ENCODE measurements at places on chromosomes 11 and 22.

- DNase-seq: no peak
Measured at GRCh38 chr22:17780116-17780740, 6.0 kb upstream of the BID start.

GRCh38 chr22:17921871-17922821 is 102.2 kb downstream of the MICAL3 start:
- DNase-seq: no peak

DNA sequence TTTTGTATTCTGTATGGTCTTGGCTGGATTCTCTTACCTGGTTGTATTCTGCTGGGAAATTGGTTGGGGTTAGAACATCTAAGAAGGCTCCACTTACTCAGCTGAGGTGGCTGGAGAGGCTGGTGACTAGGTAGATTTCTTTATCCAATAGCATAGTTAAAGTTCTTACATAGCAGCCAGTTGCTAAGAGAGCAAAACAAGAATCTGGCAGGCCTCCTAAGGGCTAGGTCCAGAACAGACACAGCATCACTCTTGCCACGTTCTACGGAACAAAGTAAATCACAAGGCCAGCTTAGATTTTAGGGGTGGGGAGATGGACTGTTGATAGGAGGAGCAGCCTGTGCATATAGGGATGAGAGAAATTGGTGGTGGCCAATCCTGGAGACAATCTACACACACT is 141.3 kb upstream of the CCDC90B start:
- no peak for DNase-seq

DNA sequence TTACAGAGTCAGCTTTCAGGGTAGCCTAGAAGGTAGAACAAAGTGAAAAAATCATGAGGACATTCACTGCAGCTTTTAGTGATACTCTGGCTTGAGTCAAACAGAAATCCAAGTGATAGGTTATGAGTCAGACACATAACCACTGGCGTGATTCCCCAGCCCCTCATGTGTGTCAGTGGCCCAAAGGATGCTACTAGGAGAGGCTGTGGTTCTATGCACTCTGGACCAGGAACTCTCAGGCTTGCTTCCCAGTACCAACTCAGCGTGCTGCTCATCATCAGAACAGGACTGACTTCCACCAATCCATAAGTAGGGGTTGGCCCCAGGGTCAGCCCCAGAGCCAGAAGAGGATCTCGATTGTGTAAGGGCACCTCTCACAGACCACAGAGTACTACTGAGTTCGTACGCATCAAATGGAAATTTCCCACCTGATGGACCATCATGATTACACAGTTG is 116.8 kb downstream of the MED15 start:
- DNase-seq: no peak

DNA sequence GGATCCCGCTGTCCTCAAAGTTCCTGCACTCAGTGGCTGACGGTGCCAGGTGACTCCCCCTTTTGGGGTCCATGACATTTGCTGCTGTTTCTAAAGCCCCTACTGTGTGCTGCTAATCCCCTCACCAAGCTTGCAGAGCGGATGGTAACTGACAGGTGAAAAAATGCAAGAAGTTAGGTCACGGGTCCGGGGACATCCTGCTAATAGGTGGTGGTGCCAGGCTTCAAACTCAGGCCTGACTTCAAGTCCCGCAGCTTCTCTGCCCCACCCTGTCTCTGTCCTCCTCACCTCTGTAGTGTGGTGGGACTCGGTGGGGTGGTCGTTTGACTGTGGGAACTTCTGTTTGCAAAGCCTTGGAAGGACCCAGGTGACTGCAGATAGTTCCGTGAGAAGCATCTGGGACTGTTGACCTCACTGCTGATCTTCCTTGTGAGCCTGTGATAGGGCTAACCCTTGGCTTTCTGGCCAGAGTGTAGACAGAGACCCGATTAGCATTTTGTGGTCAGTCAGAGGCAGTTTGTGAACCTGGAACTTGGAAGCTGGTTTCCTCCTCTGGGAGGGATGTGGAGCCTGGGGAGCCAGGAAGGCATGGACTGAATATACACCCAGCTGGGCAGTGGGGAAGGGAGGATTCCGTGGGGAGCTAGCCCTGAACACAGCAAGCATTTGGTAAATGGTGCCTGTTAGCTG is 115.4 kb upstream of the OR4B1 start:
- no peak for DNase-seq

- DNase-seq: no peak
Measured at GRCh38 chr22:38750104-38750503, 5.7 kb downstream of the SUN2 start.

GRCh38 chr22:48380016-48380665 is 1447.5 kb downstream of the BRD1 start:
- no peak for DNase-seq

DNA sequence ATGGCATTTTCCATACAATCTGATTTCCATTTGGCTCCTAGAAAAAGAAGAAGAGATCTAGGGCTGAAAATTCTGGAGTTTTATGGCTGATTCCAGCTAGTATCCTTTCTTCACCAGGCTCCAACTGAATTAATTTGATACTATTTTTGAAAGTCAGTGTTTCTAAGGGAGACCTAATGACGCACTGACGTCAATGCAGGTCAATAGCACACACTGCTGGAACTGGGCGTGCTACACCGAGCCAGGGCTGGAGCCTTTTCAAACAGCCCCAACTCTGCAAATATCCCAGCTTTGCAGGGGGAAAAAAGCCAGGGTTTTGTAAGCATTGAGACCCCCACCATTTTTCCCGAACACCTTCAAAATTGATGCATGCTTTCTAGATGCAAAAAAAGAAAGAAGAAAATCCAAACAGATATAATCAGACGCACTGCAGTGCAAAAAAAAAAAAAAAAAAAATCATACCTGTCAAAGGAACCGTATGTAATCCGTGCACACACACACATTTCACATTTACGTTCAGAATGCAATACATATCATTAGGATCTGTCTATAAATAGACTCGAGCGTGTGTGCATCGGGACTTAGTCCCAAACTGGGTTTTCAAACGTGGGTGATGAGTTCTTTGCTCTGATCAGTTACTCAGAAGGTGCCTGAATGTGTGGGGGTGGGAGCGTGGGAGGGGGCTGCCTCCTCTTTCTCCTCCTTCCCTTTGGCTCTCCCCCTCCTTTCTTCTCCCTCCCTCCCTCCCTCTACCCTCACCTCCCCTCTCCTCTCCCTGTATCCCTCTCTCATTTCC is 124.5 kb upstream of the HSD17B12 start:
- no peak for DNase-seq

GRCh38 chr11:127193950-127194349 is 193.4 kb upstream of the KIRREL3 start:
- DNase-seq: no peak

DNA sequence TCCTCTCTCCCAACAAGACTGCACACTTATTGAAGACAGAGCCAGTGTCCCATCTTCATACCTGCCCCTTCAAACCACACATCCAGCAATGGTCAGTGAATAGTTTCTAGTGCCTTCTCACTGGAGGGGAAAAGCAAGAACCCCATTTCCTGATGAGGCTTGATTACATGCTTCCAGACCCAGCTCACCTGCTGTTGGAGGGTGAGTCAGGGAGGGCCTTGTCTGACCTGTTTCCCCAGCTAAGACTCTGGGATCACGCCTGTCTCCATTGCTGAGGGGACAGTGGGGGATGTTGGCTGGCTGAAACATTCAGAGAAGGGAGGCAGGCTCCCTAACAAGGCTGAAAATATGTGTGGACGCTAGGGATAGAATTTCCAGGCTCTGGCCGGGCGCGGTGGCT is 27.5 kb upstream of the ZDHHC13 start:
- no peak for DNase-seq

GRCh38 chr11:10139143-10139542 is 154.9 kb downstream of the SBF2 start:
- DNase-seq: no peak

GRCh38 chr22:23527971-23528740 is 51.9 kb downstream of the IGLL1 start:
- DNase-seq: no peak

DNA sequence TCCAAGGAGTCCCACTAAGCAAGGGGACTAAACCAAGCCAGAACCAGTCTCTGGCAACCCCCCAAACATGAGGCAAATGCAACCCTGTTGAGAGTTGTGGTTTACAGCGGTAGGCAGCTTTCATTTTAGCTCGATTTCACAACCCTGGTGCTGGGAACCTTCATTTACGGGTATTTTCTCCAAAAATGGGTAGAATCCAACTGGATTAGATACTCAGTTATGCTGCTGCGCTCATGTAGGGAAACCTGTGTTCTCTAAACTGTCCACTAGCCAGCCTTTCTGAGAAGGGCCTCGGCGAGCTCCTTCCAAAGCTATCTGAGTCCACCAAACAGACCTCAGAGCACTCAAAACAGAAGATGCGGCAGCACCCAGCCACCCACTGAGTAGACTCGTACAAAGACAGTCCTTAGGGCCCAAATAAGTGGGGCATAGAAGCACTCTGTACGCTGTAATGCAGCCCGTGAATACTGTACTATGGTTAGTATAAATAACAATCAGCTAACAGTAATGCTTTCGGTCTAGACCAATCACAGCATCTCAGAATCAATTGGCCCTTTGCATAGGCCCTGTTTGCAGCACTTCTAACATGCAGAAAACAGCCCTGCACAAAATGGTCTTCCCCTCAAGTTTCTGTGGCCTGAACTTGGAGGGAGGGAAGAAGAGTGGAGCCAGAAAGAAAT is 104.7 kb downstream of the ETS1 start:
- no peak for DNase-seq

DNA sequence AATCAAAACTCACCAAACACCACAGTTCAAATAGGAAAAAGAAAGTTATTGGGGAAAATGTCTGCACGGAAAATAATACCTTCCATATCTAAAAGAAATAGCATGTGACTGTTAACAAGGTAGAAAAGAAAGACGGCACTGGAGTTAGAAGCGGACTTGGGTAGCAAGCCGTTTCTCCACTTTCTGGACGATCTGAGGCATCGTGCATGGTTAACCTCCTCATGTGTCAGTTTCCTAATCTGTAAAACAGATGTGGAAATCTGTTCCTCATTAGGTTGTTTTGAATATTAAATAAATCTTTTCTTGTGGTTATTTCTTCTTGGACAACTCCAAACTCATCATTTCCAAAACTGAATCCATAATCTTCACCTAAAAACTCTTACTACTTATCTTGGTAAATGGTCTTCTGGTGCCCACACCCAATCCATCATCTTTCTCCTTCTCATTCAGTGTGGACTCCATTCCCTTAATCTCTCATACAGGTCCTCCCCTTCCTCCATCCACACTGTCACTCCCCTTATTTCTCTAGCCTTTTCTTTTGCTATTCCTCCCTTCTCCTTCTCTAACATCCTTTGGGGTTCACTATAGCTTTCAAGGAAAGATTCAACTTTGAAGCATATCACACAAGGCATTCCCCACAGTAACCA is 53.5 kb downstream of the VSIG10L2 start:
- no peak for DNase-seq

- DNase-seq: no peak
Measured at GRCh38 chr22:17831501-17832251, 57.4 kb upstream of the BID start.

- DNase-seq: no peak
Measured at GRCh38 chr11:69947793-69948255, 128.6 kb upstream of the FGF3 start.

DNA sequence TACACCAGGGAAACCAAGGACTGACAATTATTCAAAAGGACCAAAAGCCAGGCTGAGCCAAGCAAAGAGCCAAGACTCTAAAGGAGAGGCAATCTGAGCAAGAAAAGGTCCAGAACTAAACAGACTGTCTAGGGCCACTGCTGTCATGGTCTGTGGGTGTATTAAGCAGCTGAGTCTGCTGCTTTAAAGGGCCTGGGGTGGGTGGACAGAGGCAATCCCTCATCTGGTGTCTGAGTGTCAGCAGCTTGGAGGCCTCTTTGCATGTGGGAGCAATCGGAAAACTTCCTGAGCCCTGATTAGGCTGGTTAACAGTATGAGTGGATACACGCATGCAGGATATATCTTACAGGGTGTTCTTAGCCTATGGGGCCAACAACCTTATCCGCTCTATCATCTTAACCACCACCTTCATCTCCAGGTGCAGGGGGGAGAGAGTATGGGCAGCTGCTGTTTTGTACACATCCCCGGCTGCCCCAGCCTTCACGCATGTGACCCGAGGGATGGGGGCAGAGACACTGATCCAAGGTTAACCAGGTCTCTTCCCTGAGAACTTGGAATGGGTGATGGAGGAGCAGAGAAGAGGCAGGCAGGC is 67.5 kb upstream of the TIMP3 start:
- DNase-seq: no peak

- DNase-seq: no peak
Measured at GRCh38 chr11:22670830-22671229, 4.4 kb downstream of the GAS2 start.

- no peak for DNase-seq
Measured at GRCh38 chr22:20956258-20957101, 10.6 kb upstream of the AIFM3 start.

- no peak for DNase-seq
Measured at GRCh38 chr11:22711880-22712279, 45.5 kb downstream of the GAS2 start.

GRCh38 chr22:37262346-37262745 is 18.3 kb upstream of the RAC2 start:
- no peak for DNase-seq

GRCh38 chr11:46834821-46835220 is 11.3 kb downstream of the CKAP5 start:
- DNase-seq: no peak

DNA sequence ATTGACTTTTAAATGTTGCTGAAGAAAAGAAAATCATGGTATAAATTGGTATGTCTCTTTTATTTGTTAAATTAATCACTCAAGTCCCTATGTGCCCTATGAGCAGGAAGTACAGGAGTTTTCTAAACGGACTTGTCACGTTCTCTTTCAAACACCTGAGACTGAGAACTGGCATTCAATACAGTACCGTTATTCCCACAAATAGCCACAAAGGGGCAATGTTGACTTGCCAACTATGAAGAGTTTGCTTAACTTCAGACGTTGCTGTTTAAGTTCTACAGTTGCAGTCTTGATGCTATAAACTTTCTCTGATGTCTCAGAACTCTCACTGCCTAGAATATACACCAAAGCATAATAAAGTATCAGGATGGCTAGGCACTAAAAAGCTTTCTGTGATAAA is 7.6 kb downstream of the OR56A1 start:
- no peak for DNase-seq

DNA sequence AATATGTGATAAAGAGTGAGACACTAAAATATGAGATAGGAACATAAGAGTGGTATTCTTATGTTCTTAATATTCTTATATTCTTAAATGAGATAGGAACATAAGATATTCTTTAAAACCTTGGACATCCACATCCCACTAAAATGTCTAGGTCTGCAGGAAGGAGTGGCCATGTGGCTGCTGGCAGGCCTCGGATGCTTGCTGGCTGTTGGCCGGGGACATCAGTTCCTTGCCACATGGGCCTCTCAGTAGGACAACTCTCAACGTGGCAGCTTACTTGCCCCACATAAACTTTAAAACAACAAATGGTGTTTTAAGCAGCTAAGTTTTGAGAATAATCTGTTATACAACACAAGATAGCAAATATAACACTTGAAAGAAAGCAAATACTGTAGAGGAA is 240.1 kb downstream of the CASP12 start:
- no peak for DNase-seq

GRCh38 chr11:23730307-23730998 is 766.4 kb upstream of the LUZP2 start:
- DNase-seq: no peak

Data from stimulated activated CD4-positive, alpha-beta T cell treated with anti-CD3 and anti-CD28 coated beads, Interleukin-2, amount 100 ng/mL, for 4 hours (primary cell).